Activated CD4-positive, alpha-beta T cell treated with anti-CD3 and anti-CD28 coated beads for 4 hours (primary cell): ENCODE measurements at places on chromosomes 4 and X.

- no peak for DNase-seq
These were observed 351.1 kb downstream of the GRXCR1 start for GRCh38 chr4:43243433-43244116.

DNA sequence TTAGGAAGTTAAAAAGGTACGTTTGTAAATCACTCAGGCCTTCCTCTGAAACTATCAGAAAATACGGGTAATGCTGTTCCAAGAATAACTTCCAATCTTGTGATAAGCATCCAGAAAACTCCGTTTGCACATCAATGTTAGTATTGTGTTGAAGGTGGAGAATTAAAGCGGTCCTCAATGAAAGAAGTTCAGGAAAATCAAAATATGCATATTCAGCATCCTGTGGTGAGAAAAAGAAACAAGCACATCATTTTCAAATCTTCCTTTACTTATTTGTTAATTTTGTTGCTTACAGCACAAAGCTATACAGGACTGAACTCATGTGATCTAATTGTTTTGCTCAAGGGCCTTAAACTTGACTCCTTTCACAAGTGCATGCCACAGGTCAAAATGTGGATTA, 18.5 kb downstream of the DDX60L start:
- no peak for DNase-seq

DNA sequence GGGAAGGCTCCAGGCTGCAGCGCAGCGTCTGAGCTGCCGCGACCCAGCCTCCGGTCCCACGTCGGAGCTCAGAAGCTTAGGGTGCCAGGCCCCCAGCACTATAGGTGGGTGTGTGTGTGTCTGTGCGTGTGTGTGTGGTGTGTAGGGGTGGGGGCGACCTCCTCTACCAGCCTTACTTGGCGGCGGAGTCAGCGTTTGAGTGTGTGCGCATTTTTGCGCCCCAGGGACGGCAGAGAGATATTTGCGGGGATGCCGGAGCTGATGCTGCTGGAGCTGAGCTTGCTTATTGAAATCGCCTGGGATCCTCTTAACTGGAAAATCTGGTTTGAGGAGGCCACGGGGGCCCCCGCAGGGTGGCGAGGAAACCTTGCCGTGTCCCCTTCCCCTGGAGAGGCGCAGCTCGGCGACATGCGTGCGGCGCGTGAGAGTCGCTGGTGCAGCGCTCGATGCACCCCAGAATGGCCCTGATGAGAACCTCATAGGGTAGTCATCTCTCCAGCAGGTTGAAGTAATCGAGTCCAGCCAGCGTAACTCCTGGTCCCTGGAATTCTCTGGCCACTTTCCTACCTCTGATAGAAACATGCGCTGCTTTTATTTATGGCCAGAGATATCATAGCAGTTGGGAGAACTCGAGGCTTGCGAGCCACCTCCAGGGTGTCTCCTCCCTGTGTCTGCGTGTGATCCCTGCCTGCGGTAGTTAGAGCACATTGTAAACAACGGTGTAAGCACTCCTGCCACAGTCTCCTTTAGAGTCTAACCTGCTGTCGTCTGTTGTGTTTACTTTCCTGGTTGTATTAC, 2.7 kb downstream of the ADGRL3 start:
- no peak for DNase-seq

DNA sequence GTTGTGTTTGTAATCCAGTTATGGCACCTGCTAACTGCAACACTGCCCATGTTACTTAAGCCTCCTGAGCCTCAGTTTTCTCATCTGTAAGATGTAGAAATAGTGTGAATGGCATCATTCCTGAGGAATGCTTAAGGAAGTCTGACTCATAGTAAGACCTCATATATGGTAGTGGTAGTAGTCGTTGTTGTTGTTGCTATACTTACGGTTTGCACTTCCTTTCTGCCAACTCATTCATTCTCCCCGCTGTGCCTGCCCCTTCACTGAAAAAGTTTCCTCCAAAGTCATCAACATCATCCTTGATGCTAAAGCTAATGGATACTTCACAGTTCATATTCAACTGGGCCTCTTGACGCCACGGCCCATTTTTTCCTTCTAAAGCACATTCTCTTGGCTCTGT, 54.2 kb upstream of the SPANXN3 start:
- DNase-seq, result no peak

- no peak for DNase-seq
These were observed 115.1 kb downstream of the SH3KBP1 start for GRCh38 chrX:19772096-19772821.

GRCh38 chr4:163693211-163693610, 198.7 kb downstream of the TMA16 start:
- DNase-seq, result no peak

- DNase-seq, result no peak
These were observed 2547.7 kb downstream of the ARAP2 start for GRCh38 chr4:33696586-33696985.

GRCh38 chrX:44400588-44400987, 57.1 kb upstream of the EFHC2 start:
- peak; percentile 16 for DNase-seq

- DNase-seq, result no peak
These were observed 606 bp downstream of the CXorf58 start for GRCh38 chrX:23908219-23909004.
